Cortex of kidney (tissue), 1 donor: ENCODE measurements at places on chromosomes 7 and 10.

GRCh38 chr10:7285522-7286322 lies 125.1 kb downstream of the SFMBT2 start:
- DNase-seq = no peak

GRCh38 chr10:104429846-104430245 lies 76.2 kb downstream of the CFAP58 start:
- no peak for DNase-seq

DNA sequence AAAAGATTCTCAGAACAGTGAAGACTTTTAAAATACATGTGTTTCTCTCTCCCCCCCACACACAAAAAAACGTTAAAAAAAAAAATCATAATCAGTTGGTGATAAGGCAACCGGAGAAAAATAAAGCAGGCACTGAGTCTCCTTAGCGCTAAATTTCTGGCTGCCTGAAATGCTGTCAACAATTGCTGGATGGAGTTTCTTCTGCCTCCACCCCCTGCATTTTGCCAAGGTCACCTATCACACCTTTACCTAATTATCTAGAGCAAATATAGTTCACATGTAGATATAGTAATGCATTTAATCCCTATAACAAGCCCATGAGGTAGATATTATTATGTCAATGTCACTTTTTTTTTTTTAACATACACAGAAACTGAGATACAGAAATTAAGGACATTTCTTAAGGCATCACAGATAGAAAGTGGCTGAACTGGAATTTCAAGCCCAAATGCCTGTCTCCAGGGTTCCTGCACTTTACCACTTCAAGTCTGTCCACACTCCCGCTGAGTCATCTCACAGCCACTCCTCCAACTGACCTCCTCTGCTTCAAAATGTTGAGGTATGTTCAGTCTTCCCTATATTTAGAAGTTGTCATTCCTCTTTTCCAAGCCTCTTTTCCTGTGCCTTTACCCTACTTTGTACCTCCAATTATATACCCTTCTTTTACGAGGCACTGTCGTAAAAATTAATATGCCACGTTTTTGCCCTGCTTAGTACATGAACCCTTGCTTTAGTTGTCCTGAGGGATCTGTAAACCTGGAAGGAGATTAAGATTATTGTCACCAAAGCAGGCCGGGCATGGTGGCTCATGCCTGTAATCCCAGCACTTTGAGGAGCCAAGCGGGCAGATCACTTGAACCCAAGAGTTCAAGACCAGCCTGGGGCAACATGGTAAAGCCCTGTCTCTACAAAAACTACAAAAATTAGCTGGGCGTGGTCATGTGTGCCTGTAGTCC lies 72.8 kb upstream of the MPP7 start:
- no peak for DNase-seq

- no peak for DNase-seq
Observed at GRCh38 chr7:147978651-147979050, 611.9 kb upstream of the C7orf33 start.

- DNase-seq = no peak
Observed at GRCh38 chr10:20674926-20675325, 222.2 kb downstream of the NEBL start.

DNA sequence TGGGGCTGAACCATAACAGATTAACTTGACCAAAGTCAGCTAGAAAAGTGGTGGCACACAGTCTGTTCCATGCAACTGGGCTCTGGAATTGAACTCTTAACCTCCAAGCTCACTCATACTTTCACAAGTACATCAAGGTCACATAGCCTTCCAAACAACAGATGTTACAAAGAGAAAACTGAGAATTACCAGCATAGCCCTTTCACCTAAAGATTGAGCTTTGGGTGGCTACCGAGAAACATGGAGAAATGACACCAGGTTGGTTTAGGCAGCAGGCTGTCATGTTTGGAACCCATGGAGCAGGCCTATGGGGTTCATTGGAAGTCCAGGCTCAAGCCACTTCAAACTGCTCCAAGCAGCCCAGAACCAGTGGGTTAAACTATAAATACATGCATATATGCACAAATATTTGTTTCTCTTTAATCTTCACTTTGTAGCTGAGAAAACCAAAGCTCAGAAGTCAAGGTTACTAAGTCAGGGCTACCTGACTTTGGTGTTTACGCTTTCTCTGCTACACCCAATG lies 59.1 kb downstream of the MALSU1 start:
- DNase-seq = no peak

DNA sequence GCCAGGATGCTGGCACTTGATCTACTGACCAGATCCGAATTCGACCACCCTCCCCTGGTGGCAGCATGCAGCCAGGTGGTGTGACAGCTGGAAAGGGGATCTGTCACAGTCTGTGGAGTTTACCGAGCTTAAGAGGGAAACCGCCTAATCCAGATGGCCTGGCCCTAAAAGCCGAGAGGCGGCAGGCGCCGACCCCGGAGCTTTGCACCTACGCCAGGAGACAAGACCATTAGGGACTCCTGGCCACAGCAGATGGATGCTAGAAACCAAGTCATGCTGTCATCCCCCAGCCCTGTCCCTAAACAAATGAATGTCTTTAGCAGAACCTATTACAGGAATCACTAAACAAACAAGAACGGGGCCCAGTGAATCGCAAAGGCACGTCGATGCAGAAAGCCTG lies 27.7 kb downstream of the RCC1L start:
- DNase-seq = no peak

GRCh38 chr7:149727899-149728476 lies 45.4 kb downstream of the ZNF467 start:
- DNase-seq = no peak

- no peak for DNase-seq
Observed at GRCh38 chr10:113080925-113081229, 130.8 kb downstream of the TCF7L2 start.

- no peak for DNase-seq
Observed at GRCh38 chr10:70773965-70774809, 11.0 kb downstream of the TBATA start.

DNA sequence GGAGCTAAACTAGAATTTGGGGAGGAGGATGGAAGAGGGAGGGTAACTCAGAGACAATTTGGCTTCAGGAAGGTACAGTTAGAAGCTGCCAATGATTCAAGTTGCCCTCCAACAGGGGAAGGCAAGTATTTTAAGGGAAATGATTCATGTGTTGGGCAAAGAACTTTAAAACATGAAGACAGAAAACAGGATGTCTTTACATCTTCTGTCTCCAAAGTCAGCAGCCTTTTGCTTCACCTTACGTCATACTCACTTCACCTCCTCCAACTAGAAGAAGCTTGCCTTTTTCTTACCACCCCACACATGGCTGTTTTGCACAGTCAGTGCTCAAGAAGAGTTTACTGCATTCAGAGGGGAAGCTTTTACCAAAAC lies 36.1 kb downstream of the PPP1R3C start:
- no peak for DNase-seq

DNA sequence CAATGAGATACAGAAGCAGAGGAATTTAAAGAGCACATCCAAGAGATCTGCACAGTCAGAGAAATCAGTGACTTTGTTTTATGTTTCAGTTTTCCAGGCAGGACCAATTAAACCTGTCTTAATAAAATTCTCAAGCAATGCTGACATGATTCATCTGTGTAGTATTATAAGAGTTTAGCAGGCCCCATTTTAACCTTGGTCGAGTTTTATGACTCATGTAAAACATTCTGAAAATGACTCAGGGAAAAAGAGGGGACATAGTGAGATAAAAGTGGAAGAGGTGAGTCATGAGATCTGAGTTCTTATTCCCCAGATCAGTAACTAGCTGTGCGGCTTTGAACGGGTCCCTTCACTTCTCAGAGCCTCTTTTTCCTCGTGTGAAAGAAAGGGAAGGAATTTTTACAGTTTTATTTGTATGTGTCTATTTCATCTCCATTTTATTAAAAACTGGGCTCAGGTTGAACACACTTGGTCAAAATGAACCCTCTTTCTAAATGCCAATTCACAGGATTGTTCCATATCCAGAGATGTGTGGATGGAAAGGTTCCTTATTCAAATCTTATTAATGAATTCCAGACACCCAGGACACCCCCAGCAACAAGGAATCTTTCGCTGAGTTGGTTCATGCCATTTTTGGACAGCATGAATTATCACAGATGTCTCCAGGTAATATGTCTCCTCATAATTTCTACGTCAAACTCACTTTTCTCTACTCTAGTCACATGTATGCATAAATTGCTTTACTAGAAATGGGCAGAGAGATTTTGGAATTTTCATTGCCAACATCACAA lies 143.2 kb downstream of the JAZF1 start:
- no peak for DNase-seq

GRCh38 chr7:102463841-102464576 lies 654 bp downstream of the ALKBH4 start:
- no peak for DNase-seq

DNA sequence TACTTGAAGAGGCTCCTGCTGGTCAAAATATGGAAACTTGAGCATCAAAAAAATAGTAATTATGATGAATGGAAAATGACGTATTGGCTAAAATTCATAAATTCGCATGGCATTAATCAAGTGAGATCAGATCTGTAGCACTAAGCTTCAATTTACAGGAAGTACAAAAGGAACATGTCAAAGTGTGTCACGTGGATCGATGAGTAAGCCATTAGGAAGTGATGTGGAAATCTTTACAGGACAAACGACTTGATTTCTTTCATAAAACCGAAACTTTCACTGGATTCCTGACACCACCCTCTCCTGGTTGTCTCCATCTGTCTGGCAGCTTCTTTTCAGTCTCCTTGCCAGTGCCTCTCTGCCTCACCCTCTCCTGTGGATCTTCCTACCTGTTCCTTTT lies 25.8 kb downstream of the AKR1C8 start:
- no peak for DNase-seq

GRCh38 chr10:103853428-103854264 lies 1.7 kb downstream of the SH3PXD2A start:
- DNase-seq = no peak

DNA sequence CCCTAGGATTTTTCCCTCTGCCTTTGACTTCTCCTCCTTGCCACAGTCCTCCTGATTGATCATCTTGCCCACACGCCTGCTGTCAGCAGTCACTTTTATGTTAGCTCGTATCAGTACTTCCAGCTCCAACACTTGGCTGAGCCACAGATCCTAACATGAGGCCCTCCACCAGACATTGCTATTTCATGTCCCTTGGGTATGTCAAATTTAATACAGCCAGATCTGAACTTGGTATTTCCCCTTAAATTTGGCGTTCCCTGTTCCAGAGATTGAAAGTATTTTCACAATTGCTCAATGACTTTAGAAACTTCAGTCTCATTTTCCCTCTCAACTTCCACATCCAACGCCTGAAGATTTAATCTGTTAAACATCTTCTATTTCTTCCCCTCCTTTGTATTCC lies 140.4 kb downstream of the RNLS start:
- DNase-seq = no peak

- no peak for DNase-seq
Observed at GRCh38 chr7:151018421-151019129, 5.7 kb downstream of the ATG9B start.

- no peak for DNase-seq
Observed at GRCh38 chr7:66638309-66639099, 9.8 kb downstream of the KCTD7 start.

DNA sequence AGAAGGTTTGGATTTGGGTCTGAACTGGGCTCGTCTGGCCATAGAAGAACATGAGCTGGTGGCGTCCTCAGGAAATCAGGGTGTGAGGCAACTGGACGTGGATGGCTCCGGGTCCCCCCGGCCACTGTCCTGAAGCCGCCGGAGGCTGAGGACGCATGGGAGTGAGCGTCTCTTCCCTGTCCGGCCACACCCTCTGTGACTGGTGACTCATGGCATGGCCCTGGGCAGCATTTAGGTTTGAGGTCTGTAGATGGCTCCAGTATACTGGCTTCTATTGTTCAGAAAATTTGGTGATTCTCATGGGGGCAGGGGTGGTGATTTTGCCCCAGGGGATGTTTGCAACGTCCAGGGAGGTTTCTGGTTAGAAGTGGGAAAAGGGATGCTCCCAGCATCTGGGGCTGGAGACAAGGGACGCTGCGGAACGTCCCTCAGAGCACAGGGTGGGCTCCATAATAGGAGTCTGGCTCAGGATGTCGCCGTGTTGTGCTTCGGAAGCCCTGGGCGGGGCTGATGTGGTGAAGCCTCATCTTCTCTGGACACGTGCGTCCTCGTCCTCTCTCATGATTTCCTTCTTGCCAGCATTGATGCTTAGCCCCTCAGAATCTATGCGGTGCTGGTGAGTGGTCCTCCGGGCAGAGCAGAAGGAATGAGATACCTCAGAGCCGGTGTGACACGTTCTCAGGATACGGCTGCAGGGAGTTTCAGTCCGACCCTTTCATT lies 49.9 kb downstream of the PITRM1 start:
- DNase-seq = no peak

DNA sequence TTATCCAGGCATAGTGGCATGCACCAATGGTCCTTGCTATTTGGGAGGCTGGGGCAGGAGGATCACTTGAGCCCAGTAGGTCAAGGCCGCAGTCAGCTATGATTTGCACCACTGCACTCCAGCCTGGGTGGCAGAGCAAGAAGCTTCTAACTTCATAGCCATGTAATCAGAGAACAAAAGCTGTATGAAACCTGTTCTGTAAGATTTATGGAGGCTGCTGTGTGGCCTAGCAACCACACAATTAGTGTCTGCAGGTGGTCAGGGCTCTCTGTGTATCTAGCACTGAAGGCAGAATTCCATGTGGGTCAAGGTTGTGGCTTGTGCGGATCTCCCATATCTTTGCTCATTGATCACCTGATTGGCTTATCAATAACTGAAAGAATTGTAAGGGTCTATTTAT lies 221.5 kb upstream of the FOXK1 start:
- DNase-seq = no peak

GRCh38 chr10:20185116-20185515 lies 368.9 kb downstream of the PLXDC2 start:
- DNase-seq = no peak

DNA sequence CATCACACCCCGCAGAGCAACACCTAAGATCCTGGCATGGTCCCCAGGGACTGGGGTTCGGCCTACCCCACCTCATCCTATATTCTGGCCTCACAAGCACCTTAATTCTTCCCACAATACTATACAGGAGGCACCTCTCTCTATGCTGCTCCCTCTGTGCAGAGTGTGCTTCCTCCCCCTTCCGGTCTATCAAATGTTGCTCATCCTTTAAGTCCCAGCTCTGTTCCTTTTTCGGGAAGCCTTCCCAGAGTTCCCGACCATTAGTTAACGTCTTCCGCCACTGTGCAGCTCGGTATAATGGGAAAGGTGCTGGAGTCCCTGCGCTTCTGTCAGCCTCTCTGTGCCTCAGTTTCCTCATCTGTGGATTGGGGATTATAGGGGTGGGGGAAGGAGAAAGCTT lies 21.8 kb downstream of the PALD1 start:
- DNase-seq = no peak

DNA sequence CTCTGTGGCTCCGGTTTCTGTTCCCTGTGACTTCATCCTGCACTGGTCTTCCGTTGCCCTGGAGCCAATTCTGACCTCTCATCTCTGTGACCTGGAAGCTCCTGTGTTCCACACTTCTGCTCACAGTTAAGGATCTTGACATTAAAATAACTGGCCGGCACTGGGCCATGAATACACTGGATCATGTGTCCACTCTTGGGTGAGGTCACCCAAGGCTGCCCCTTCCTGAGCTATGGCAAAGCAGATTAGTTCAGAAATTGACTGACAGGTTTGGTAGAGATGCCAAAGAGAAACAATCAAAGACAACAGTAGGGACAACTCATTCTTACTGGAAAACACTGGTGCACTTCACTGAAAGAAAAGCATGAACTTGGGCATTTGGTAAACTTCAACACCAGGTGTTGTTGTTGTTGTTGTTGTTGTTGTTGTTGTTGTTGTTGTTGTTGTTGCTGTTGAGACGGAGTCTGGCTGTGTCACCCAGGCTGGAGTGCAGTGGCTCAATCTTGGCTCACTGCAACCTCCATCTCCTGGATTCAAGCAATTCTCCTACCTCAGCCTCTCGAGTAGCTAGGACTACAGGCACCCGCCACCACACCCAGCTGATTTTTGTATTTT lies 36.7 kb upstream of the GRID1 start:
- no peak for DNase-seq
